ENCODE measurements at places on chromosomes 13 and 19.

GRCh38 chr19:40365613-40366401, 17.3 kb downstream of the PLD3 start:
- no peak for DNase-seq

GRCh38 chr19:29663861-29664752, 1.2 kb upstream of the PLEKHF1 start:
- no peak for DNase-seq

- DNase-seq = no peak
Observed at GRCh38 chr19:1146858-1147780, 26.9 kb downstream of the SBNO2 start.

DNA sequence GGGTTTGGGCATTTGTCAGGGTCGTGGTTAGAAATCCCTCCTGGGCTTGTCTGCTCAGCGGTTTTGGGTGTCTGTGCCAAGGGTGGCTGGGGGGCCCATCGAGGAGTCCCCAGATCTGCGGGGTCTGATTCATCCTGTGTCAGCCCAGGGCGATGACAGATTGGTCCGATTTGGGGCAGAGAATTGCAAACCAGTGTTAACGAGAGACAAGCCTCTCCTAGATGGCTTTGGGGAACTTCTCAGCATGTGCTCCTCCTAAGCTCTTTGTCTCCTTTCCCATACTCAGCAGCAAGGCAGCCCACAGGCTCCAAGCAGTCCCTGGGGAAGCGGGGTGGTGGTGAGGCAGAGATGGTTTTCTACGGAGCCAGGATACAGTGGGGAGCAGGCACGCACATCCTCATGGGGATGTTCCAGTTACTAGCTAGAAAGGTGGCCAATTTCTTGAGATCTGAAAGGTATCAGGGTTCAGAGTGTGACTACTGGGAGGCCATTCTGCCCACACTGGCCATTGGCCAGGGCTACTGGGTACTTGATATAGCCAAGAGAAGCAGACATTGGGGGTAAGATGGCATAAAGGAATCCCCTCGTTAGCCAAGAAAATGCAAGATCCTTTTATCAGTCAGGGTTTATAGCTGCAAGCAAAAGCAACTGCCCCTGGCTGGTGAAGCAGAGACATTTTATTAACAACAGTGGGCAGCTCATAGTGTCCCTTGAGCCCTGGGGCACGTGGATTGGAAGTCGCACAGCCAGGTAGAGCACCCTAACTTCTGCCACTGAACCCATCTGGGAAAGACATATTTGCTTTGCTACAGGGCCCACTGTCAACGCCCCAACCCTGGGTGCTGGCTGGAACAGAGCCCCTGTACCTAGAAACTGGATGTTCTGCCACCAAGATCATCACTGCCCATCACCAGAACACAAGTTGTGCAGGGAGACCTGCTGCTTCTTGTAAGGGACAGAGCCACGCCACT, 63.6 kb downstream of the RGCC start:
- DNase-seq = no peak

GRCh38 chr13:38617936-38618335, 68.9 kb upstream of the FREM2 start:
- DNase-seq = no peak

- DNase-seq = peak; percentile 66
Observed at GRCh38 chr13:42821437-42821836, 40.1 kb downstream of the FAM216B start.

DNA sequence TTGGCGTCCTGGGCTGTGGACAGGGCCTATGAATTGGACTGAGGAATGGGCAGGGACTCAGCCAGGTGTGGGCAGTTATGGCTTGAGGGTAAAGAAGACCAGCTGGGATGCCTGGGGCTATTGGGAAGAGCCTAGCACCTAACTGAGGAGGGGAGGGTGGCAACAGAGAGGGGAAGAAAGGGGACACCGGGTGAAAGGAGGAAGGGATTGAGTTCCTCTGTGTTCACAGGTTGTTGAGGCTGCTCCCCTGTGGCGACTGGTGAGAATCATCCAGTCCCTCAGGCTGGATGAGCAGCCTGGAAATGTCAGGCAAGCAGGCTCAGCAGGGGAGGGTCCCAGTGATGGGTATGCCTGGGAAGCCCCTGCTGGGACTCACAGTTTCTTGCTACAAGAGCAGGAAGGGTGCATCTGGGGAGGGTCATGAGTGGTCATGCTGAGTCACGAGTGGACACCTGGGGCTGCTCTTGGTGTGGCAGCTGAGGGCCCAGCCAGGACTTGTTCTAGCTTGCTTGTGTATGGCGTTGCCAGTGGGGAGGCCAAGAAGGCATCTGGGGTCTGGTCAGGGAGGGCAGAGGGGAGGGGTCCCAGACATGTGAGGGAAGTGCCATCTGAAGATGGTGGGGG, 1.4 kb downstream of the ZNF324 start:
- no peak for DNase-seq

DNA sequence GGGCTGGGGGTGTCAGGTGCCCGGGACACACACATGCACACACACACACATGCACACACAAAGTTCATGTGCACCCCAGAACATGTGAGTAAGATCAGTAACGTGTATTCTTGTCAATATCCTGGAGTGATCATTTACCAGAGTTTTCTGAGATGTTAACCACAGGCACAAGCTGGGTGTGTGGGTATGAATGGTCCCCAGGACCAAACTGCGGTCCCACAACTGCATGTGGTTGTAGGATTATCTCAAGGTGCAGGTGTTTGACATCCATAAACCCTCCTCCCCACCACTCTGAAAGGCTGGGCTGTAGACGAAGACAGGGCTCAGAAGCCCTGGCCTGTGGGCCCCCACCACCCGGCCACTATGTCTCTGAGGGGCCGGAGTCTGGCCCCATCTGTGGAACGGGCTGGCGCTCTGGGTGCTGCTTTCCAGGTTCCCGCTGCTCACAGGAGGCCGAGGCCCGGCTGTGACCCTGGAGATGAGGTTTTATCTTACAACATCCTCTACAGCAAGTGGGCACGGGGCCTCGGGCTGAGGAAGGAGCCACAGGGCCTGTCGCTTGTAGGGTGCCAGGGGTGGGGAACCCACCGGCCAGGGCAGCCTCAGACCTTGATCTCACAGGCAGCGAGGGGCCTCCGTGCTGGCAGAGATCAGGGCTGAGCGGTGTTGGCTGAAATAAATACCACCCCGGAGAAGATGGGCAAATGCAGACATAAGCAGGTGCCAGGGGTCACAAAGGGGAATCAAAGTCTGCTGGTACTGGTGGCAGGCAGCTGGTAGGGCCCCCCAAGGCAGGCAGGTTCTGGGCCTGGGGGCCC, 4.3 kb downstream of the F2RL3 start:
- no peak for DNase-seq

GRCh38 chr19:49528211-49528771, 488 bp downstream of the RCN3 start:
- no peak for DNase-seq

DNA sequence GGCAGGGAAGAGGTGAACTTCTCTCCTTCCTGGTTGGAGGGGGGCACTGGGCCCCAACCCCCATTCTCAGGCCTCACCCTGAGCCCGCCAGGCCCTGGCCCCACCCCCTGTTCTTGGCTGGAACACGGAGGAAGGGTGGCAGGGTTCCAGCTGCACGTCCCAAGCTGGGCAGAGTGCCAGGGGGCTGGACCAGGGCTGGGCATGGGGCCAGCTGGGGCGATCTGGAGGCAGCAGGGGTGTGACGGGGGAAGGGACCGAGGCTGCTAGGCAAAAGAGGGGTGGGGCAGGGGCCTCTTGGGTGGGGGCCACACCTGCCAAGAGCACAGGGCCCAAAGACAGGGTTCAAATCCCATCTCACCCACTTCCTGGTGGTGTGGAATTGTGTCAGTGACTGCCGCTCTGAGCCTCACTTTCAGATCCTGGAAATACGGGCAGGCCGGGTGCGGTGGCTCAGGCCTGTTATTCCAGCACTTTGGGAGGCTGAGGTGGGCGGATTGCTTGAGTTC, 2.2 kb downstream of the HIF3A start:
- peak; percentile 97 for DNase-seq

DNA sequence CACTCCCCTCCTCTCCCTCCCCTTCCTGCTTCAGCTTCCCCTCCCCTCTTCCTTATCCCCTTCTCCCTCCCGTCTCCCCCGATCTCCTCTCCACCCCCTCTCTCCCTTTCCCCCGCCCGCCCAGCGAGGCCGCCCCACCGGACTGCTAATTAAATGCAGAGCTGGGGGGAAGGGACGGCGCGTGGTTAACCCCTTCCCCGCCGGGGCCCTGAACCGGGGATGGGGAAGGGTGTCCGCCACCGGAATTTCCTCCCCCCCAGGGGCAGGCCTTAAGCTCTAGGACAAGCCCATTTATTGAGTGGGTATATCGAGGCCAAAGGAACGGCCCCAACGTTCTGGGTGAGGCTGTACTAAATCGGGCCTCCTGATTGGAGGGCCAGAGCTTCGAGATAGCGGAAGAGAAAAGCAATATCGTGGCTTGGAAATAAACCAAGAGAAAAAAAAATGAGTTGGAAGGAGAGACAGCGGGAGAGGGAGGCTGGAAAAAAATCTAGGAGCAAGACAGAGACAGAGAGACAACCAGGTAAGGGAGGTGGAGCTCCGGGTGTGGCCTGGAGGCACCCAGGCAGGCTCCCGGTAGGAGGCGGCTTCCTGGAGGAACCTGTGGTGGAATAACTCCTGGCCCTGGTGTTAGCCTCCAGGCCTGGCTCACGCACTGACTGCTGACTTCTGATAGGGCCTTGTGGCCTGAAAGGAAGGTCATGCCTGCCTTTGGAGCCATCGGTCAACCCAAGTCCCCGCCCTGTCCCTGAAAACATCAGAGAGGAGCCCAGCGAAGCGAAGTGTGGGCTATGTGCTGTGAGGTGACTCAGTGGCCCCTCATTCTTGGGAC, 11.6 kb upstream of the JUND start:
- DNase-seq = no peak

DNA sequence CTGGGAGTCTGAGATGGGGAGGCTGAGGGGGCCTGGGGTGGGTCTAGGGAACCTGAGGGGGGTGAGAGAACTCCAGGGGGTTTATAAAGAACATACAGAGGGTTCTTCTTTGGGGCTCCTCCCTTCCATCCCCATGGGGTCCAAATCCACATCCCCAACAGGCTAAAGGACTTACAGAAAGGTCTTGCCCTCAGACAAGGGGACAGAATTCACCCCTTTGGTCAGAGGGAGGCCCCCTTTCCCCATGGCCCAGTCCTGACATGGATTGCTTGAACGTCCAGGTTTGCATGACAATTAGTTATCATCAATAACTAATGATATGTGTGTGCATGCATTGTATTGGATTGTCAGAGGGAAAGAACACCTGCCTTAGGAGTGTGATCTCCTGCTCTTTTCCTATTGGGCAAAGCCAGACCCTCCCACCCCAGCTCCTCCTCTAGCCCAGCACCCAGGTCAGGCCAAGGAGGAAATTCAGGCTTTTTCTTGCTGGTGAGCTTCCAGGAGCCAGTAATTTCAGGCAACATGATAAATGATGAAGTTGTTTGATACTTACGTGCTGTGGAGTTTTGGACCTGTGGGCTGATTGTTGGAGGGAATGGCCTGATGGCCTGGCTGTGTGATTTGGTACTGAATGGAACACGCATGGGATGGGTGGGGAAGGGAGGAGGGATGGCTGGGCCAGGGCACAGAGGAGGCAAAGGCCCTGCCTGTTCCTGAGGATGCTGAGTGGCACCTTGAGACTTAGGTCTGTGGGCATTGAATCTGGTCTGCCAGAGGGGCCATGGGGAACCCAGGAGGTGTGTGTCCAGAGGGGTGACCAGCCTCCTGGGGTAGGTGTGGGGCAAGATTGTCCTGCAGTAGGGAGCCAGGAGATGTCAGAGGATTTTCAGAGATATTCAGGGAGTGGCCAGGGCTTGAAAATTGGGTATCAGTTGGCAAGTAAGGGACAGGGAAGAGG, 1.1 kb downstream of the KLHL26 start:
- DNase-seq = no peak

GRCh38 chr13:76872675-76873074, 13.5 kb downstream of the KCTD12 start:
- DNase-seq = no peak

DNA sequence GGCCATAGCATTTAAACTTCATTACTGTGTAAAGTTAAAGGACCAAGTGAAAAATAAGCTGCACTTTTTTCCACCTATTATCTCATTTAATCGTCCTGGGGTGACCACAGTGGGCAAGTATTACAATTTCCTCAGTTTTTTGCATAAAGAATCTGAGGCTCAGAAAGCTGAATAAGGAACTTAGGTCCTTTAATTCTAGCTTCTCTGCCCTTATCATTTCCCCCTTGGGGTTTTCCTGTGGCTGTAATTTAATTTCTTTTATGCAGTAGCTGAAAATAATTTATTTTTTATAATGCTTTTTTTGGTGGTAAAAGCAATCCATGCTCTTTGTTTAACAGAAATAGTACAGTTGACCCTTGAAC, 59.8 kb upstream of the RCBTB2 start:
- DNase-seq = no peak

GRCh38 chr19:3387645-3388589, 21.5 kb downstream of the NFIC start:
- no peak for DNase-seq

DNA sequence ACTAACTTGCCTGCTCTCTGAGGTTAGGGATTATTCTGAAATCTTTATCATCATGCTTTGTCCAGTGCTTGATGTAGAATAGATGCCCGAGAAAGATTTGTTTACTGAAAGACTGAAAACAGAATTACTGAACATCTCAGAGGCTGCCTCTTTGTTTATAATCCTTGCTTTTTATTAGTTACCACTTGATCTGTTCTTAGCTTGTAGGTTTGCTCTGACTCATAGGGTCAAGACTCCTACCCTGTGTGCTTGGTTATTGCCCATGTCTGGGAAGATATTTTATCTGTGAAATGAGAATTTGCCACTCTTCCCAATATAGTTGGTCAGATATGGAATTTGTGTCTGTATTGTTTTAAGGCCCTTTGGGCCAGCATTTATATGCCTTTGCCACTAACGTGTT, 675.3 kb downstream of the DIAPH3 start:
- DNase-seq = no peak

DNA sequence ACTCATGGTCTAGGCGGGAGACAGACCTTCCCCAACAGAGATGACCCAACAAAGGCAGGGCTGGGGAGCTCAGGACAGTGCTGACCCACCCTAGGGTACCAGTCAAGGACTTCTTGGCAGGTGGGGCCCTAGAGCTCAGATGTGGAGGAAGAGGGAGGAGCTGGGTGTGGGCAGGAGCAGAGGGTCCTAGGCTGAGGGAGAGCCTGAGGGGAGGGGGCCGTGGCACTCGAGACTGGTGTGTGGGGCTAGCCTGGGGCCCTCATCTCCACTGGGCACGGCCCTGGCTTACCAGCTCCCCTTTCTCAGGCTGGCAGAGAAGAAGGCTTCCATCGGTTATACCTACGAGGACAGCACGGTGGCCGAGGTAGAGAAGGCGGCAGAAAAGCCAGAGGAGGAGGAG, 18.6 kb downstream of the CLASRP start:
- no peak for DNase-seq

GRCh38 chr13:70125693-70126092, 17.4 kb upstream of the KLHL1 start:
- no peak for DNase-seq

DNA sequence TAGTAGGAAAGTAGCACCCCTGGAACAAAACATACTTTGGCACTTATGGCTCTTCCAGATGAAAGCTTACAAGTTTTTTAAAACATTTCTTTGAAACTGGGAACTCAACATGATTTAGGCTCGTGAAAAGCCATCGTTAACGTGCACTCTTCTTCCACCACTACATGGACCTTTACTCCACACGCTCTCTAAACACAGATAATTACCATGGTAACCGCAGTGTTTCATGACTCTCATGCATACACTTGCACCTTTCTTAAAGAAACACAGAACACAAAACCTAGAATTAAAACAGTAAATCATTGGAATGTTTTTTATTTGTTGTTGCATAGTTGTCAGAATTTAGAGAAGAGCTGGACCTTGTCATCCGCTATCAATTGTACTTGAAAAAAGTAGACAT, 154.3 kb downstream of the FGF9 start:
- DNase-seq = no peak

GRCh38 chr19:47671499-47671898, 41.7 kb upstream of the EHD2 start:
- no peak for DNase-seq
